Activated CD4-positive, alpha-beta T cell treated with anti-CD3 and anti-CD28 coated beads, Interleukin-2, amount 50 U/mL, for 48 hours (primary cell): ENCODE measurements at places on chromosomes 13 and 19.

DNA sequence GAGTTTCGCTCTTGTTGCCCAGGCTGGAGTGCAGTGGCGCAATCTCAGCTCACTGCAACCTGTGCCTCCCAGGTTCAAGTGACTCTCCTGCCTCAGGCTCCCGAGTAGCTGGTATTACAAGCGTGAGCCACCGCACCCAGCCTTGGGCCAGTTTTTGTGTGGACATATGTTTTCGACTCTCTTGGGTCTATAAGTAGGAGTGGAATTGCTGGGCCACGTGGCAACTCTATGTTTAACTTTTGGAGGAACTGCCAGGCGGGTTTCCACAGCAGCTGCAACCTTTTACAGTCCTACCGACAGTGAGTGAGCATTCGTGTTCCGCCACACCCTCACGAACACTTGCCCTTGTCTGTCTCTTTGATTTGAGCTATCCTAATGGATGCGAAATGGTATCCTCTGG is 44.9 kb downstream of the BICRA start:
- DNase-seq, result no peak

DNA sequence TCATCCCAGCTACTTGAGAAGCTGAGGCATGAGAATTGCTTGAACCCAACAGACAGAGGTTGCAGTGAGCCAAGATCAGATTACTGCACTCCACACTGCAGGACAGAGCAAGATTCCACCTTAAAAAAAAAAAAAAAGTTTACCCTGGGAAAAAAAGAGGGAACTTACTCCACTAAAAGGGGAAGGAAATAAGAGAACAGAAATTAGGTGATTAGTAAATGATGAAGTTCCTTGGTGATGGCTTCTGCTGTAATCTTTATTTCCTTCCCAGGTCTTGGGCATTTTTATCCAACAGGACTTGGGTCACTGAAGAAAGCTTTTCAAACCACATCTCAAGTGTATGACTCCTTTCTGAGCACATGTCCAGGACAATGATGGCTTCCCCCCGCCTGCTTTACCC is 9.3 kb downstream of the ZNF780A start:
- DNase-seq, result no peak

- no peak for DNase-seq
Measured at GRCh38 chr13:111302045-111302726, 18.3 kb upstream of the TEX29 start.

GRCh38 chr19:33332248-33332647 is 29.9 kb upstream of the CEBPA start:
- no peak for DNase-seq

- no peak for DNase-seq
Measured at GRCh38 chr13:47134939-47135489, 238.2 kb upstream of the HTR2A start.

DNA sequence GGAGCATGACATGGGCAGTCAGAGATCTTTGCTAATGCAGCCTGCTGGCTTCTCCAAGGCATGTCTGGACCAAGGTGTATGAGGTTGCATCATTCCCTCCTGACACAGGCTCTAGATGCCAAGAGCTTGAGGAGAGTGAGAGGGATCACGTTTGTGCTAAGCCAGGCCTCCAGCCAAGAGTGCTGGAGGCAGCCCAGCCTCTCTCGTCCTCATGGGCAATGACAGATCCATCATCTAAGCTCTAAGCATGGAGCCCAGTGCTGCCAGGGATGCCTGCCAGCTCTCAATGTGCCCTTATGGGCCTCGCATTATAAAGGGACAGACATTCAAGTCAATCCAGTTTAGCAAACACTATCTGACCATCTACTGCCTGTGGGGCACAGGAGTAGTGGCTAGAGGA is 136.3 kb upstream of the VSTM2B start:
- DNase-seq, result no peak

DNA sequence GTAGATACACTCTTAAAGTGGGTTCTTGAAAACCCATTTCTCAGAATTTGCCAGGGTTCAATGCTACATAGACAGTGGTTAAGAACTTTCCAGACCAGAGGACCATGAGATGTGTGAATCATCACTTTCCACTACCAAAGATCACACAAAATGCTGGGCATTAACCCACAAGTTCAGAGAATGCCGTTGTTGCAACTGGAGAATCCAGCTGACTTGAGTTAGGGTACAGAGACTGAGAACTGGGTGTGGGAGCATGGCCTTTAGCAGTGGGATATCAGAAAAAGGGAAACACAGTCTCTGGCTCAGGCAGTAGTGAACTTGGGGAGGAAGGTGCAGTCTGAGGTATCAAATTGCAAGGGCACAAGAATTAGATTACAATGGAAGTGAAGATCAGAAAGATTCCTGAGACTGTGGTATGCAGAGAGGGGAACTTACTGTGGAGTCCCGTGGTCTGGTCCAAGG is 51.5 kb upstream of the WDFY2 start:
- no peak for DNase-seq

GRCh38 chr13:22736768-22737092 is 444.0 kb upstream of the SGCG start:
- DNase-seq, result no peak
